ENCODE measurements at places on chromosomes 1 and 21.

DNA sequence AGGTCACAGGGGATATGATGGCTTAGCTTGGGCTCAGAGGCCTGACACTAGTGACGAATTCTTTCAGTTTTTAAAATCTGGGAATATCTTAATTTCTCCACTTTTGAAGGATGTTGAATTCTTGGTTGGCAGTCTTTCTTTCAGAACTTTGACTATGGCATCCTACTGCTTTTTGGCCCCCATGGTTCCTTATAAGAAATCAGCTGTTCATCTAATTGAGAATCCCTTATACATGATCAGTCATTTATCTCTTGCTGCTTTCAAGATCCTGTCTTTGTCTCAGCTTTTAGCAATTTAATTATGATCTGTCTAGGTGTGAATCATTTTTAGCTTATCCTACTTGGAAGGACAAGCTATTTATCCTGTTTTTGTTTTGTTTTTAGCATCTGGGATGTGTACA is 31.2 kb upstream of the F3 start:
- no peak for DNase-seq

DNA sequence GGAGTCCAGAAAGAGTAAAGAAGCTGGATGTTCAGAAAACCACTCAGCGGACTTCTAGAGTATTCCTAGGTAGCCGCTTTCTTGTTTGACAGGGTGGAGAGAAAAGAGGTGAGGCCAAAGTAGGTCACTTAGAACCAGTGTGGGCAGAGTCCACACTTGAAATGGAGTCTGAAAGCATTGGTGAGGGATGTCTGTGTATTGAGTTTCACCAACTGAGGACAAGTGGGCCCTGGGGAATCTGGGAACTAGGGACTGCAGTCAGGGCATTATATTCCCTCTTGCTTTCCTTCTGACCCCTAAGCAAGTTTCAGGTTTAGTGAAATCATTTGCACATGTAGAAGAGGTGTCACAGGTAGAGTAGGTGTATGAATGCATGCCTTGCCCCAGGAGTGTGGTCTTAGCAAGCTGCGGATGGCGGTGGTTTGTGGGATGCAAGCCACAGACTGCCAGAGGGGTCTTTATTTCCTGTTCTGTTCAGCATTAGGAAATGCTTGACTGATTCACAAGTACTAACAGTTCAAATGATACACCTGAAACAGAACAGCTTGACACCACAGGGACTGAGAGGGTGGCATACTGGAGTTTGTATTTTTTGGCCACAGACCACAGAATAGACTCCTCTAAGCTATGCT is 1.1 kb upstream of the GNG12 start:
- no peak for DNase-seq

DNA sequence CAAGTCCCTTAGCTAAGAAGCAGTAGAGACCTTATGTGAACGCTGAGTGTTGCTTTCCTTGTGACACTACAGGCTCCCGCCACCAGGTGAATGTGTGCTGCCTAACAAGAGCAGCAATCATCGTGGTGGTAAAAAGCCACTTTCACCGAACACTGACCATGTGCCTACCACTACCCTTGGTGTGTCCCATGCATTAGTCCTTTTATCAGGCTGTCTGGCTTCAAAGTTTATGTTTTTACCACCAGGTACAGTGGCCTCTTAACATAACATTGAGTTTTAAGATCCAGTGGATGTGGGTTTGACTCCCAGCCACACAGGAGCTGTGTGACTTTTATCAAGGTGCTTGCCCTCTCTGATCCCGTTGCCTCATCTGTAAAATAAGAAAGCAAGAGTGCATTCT is 1.7 kb downstream of the C1QB start:
- no peak for DNase-seq

GRCh38 chr1:47232187-47232874 is at the start of gene TAL1:
Gene TAL1, minus strand, starts transcription at chr1:47232225. Its CDS starts 6,337 bp downstream, at chr1:47225888.
- no peak for DNase-seq

DNA sequence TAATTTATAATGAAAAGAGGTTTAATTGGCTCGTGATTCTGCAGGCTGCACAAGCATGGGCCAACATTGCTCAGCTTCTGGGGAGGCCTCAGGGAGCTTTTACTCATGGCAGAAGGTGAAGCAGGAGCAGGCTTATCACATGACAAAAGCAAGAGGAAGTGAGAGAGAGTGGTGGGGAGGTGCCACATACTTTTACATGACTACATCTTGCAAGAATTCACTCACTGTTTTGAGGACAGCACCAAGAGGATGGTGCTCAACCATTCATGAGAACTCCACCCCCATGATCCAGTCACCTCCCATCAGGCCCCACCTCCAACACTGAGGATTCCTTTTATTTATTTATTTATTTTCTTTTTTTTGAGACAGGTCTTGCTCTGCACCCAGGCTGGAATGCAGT is 5.5 kb upstream of the PLEKHM2 start:
- DNase-seq = no peak

Data from stimulated activated CD4-positive, alpha-beta T cell treated with anti-CD3 and anti-CD28 coated beads, Interleukin-4, amount 100 ng/mL, for 24 hours (primary cell).